CD4-positive, alpha-beta T cell treated with Interleukin-12 subunit alpha and Interleukin-12 subunit beta, for 1 hour (primary cell): ENCODE measurements at places on chromosomes 2 and 18.

DNA sequence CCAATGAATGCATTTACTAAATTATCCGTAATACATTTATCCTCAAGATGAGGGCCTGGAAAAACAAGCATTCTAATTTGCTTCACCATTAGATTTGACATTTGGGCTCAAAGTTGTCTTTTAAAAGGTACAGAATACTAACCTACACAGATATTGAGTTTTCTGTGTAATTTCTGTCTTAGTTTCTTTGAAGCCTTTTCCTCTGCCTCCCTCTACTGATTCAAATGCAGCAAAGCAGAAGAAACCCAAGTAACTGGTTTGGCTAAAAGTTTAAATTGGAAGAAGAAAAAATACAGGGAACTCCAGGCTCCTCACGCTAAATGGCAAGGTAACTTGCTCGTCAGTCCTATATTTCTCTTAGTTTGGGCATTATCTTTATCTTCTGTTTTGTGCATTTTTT is 53.3 kb upstream of the SLC5A7 start:
- DNase-seq = no peak

- DNase-seq = no peak
Measured at GRCh38 chr2:108805782-108806181, 19.2 kb downstream of the CCDC138 start.

GRCh38 chr2:165691615-165692014 is 102.4 kb downstream of the GALNT3 start:
- DNase-seq = no peak

- no peak for DNase-seq
Measured at GRCh38 chr2:227420087-227421052, 32.6 kb upstream of the SCYGR1 start.

DNA sequence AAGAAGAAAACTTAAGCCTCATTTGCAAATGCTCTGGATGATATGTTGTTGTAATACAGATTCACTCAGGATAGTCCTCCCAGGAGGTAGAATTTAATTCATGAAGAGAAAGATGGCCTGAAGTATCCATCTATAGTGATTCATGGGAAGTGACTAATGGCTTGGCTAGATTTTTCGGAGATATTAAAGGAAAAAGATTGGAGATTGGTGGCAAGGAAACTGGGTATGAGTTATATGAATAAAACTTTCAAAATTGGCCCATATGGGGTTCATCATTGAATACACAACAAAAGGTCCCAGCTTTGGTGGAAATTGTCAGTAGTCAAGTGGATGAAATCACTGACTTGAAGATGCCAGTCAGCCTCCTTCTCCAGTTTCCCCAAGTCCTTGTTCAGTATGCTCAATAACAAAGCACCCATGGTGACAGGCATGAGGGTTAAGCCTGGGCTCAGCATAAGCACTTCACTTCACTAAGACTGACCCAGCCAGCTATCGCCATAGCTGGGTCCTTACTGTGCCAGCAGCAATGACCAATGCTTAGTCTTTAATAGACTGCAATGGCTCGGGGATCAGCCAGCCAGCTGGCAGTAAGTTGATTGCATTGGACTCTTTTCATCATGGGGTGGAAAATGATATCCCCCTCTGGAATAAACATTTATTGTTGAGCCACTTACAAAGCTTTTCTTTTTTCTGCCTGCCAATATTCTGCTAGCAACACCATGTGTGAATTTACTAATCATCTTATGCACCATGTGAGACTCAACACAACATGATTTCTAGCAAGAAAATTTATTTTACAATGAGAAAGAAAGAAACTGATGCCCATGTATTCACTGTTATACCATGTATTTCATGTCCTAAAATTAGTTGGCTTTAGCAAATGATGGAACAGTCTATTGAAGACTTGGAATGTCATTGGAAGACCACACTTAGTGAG is 176.6 kb upstream of the TACR1 start:
- no peak for DNase-seq
